ENCODE measurements at places on chromosomes 11 and 22.

GRCh38 chr11:63551889-63552266 is 11.3 kb downstream of the PLAAT2 start:
- DNase-seq = no peak

- DNase-seq = peak; percentile 95
Measured at GRCh38 chr11:100849009-100849900, 162.2 kb downstream of the ARHGAP42 start.

- DNase-seq = no peak
Measured at GRCh38 chr11:86702220-86702983, 30.0 kb upstream of the ME3 start.

DNA sequence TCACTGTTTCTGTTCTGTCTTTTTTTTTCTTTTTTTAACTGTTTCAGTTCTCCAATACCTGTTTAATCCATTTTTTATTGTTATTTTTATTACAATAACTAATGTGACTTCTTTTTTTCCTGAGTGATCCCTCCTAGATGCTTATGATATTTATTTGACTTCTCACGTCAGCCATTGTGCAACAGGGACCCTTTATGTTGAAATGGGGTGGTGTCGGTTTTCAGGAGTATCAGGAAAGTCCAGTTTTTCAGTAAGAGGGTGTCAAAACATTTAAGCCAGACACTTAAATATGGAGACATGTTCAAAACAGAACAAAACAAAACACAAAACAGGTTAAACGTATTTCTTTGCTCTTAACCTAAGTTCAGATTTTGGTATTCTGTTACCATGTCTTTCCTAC is 418.8 kb downstream of the DYNC2H1 start:
- DNase-seq = no peak

- DNase-seq = peak; percentile 55
Measured at GRCh38 chr11:13238879-13239514, 38.6 kb upstream of the BMAL1 start.

GRCh38 chr11:65132988-65133700 is 1.2 kb downstream of the SYVN1 start:
- peak; percentile 12 for DNase-seq

DNA sequence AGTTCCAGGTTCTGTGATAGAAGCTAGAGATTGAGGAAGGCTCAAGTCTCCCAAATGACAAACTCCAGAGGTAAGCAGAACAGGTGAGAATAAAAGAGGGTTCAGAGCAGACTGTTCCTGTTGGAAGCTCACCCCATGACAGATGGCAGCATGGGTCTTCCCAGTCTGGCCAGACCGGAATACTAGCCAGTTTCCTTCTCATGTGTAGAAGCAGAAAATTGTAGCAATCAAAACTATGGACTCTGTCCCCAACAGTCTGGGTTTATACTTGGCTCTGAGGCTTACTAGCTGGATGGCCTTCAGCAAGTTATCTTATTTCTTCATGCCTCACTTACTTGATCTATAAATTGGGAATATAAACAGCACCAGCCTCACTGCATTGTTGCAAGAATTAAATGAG is 494.8 kb downstream of the MN1 start:
- DNase-seq = no peak

GRCh38 chr11:76654298-76654851 is 16.2 kb downstream of the LRRC32 start:
- peak; percentile 86 for DNase-seq

GRCh38 chr11:57786436-57786835 is 24.8 kb downstream of the CTNND1 start:
- peak; percentile 52 for DNase-seq

- DNase-seq = no peak
Measured at GRCh38 chr11:24642648-24643047, 145.8 kb downstream of the LUZP2 start.

DNA sequence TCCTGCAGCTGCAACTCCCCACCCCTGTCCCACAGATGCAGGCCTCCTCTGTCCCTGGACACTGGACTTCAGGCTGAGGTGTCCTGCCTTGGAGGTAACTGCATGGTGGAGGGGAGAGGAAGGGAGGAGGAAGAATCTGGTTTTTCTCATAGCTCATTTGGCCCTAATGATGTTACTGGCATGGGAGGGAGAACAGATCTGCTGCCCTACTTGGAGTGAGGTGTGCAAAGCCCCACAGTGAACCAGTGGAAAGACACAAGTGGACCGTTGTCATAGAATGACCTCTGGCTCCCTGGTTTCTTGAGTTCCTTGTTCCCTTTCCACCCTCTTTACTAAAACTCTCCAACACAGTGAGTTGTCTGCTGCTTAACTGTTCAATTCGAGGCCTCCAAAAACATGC is 215.9 kb downstream of the BARX2 start:
- no peak for DNase-seq

DNA sequence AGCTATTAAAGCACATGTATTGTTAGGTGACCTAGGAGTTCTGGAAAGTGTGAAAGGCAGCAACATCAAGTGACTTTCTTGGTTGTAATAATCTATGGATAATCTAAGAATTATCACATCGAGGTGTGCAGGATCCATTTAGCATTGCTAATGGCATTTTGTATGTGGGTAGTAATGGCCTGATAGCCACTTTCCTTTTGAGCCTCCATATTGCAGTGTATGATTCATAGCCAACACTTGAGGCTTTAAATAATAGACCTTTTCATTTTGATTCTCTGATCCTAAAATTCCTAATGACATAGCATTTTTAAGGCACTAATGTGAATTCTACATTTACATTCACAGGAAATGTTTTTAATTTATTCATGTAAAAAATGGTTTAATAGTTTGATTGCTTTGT is 759.4 kb downstream of the NELL1 start:
- no peak for DNase-seq

DNA sequence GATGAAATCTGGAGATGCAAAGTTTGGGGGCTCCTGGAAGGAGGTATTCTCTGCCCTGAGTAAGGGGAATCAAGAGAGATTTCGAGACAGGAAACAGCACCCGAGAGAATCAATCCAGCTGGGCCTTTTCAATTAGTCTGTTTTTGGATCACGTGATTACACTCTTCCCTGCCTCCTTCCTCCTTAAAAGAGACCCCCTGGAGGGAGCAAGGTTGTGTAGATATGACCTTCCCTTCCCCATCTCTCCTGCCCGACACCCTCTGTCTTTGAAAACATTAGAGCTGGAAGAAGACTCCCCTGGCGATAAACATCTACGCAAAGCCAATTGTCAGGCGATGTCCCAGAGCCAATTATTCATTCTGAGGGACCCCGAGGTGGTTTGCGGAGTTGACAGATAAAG is 407.9 kb downstream of the MIAT start:
- no peak for DNase-seq

- no peak for DNase-seq
Measured at GRCh38 chr11:66333896-66334604, 2.2 kb downstream of the RIN1 start.

DNA sequence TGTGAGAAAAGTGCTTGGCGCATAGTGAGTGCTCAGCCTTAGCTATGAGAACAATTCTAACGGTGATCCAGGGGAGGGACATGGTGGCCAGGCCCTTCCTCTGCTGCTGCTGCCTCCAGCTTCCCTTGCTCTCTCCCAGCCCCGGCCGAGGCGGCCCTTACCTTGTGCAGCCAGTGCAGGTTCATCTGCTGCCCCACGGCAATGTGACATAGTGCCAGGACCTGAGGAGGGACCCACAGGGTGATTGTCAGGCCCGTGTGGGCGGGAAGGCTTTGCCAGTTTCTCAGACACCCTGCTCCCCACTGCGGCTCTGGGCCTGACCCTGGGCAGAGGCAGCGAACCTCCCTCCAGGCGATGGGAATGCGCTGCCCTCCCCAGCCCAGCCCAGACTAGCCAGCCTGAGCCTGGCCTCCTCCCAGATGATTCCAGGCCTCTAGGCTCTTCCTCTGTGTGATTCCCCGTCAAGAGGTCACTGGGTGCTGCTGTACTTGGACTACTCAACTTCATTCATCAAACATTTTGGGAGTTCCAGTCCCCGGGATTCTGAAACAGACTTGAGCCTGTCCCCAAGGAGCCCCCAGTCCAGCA is 23.7 kb upstream of the KLHL35 start:
- no peak for DNase-seq

DNA sequence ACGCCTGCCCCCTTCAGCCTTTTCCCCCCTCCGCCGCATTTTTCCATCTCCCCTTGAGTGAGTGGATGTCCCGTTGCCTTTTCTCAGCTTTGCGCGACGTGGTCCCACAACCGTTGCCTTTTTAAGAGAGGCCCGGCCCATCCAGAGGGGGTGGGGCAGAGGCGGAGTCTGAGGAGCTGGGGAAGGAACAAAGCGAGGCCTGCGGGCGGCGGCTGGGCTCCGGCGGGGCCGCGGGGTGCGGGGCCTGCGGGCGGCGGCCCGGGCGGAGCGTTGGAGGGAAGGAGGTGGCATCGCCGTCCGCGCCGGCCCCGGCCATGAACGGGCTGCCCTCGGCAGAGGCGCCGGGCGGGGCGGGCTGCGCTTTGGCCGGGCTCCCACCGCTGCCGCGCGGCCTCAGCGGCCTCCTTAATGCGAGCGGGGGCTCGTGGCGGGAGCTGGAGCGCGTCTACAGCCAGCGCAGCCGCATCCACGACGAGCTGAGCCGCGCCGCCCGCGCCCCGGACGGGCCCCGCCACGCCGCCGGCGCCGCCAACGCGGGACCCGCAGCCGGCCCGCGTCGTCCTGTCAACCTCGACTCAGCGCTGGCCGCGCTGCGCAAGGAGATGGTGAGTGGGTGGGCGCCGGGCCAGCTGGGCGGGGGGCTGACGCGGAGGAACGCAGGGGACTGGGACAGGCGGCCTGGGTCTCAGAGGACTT is at the start of gene FAM89B:
Gene FAM89B (plus strand): TSS at position 183 of the 696 bp plus-strand sequence. CDS start 132 bp downstream, at position 315.
- DNase-seq = peak; percentile 88

GRCh38 chr11:3198815-3199214 is 19.8 kb downstream of the MRGPRG start:
- DNase-seq = no peak
